CD4-positive, alpha-beta T cell (primary cell): ENCODE measurements at places on chromosomes 2 and 18. TPM values are rescaled to one million over a fixed set of nuclear protein-coding genes. Genes with fewer than 3 reads are reported as not detected.

The RTP5 gene
- total RNA-seq, result 0.30 TPM

The KANSL1L gene
- 6.7 TPM for total RNA-seq

The SGPP2 gene
- 1.7 TPM for total RNA-seq

The MOGAT1 gene
- not detected for total RNA-seq

The FRZB gene
- total RNA-seq, result not detected

The CPLX4 gene
- not detected for total RNA-seq

The CNDP1 gene
- total RNA-seq, result 0.39 TPM
